Left renal cortex interstitium (tissue), 4 donors: ENCODE measurements at places on chromosomes 11 and 22.

DNA sequence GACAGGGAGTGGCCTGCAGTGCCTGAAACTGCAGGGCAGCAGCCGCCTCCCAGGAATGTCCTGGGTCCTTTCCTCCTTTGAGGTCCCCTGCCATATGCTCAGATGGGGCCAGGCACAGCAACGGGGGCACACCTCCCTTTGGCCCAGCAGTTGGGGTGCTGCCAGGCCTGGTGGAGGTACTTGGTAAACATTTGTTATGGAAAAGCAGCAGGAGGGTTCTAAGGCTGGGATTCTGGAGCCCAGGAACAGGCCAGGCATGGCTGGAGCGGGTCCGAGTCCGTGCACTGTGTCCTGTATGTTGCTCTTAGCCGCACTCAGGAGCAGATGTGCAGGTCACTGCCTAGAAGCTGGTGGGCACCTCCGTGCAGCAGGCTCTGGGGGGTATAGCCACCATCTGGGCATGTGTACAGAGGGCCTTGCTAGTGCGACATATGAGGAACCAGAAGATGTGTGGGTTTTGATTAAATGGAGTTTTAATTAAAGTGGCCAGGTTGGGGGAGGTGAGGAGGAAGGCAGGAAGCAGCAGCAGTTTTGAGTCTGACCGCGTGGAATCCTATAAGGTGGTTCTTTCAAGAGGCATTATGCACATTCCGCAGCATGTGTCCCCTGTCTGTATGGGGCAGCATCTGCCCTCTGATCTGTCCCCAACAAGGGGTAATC is 1.5 kb downstream of the ADORA2A start:
- no peak for DNase-seq

DNA sequence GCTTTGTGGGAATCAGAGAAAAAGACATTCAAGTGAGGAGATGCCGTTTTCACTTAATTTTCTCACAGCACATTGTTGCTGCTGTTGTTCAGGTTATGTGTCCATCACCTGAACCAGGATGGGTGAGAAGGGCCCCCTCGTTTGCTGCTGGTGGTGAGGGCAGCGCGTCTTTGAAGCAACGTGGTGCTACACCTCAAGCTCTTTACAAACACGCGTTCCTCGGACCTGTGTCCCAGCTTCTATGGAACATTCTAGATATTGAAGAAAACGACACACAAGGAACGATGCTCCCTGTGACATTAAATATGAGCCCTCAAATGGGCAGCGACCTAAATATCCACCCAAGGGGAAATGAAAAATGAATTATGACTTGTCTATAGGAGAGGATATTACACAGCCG is 418.6 kb downstream of the MN1 start:
- no peak for DNase-seq

- DNase-seq, result no peak
Observed at GRCh38 chr22:45550416-45550815, 47.7 kb downstream of the FBLN1 start.

- DNase-seq, result no peak
Observed at GRCh38 chr11:18720091-18720807, 5.7 kb downstream of the IGSF22 start.

DNA sequence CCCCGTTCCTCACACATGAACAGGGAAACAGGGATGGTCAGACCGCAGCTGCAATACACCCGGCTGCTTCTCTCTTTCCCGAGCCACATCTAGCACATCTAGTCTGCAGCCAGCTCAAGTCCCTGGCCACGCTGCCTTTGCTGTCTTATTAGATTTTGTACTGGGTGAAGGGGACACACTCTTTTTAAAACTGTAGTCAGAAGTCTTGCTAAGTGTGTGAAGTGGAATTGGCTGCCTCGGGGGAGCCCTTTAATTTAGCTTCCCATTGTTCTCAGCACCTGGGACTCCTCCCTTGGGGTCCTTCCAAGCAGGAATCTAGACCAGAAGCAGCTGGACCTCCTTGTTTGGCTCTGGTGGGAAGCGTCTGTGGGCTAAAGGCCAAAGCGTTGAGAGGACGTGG is 420.0 kb downstream of the CTTN start:
- DNase-seq, result no peak

GRCh38 chr11:117914991-117915618 is 14.1 kb downstream of the TMPRSS13 start:
- no peak for DNase-seq

DNA sequence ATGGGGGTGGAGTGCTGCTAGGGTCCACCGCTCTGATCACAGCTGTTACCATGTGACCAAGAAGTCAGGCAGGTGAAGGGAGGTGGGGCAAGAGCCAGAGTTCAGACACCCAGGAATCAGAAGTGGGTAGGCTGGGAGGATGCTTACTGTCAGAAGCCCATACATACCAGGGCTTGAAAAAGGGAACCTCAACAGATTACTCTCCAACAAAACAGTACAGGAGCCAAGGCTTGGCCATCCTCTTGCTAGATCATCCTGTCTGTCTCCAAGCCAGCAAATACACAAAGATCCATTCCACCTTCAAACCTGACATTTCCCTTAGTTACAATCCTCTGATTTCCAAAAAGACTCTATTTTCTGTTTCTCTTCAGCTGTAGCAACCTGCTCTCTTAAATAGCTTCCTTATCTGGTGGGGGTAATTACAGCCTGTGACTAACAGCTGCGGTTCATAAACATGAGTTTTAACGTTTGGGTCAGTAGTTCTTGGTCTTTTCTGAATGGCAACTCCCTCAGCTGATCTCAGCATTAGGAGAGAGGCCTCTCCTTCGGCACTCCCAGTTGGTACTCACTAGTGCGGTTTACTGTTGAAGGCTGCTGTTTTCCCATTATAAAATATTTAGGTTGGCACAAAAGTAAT is 31.1 kb upstream of the WT1 start:
- DNase-seq, result no peak

GRCh38 chr11:62145261-62145871 is 21.6 kb downstream of the INCENP start:
- no peak for DNase-seq

DNA sequence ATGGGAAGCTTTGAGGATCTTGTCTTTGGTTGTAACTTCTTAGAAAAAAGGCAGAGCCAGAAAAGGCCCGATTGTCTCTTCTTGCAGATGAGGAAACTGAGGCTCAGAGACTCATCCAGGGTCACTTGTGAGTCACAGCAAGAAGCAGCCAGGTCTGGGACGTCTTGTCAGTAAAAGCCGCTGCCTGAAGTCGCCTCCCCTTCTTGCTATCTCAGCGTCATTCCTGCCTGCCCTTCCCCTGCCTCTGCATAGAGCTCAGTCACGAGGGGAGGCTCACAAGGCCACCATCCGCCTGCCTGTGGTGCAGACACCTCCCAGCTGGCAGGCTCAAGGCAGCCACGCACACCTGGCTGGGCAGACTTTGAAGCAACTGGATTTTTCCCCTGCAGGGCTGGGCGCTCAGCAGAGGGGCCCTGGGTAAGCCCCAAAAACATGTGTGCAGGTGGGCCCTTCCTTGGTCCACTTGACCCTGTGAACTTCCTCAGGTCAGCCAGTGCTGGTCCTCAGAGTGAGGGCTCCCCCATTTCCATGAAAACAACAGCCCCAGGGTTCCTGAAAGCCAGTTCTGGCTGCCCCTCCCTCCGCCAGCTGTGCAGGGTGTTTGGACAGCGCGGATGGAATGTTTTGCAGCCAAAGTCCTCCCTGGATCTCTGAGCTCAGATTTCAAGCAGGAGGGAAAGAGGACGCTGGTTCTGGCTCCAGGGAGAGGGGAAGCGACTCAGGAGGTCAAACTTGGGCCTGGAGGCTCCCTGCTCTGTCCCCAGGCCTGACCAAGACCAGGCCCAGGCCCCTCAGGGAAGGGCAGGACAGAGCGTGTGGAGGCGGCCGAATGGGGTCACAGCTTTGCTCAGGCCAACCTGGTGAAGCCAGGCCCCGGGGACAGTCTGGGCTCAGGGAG is 6.0 kb upstream of the RAB3IL1 start:
- peak; percentile 54 for DNase-seq

- DNase-seq, result peak; percentile 23
Observed at GRCh38 chr11:6926208-6927029, at the start of gene ZNF215. Gene ZNF215 (plus strand): TSS chr11:6926426. CDS start chr11:6932273, 5,847 bp downstream.

- no peak for DNase-seq
Observed at GRCh38 chr11:109371444-109372176, 50.4 kb upstream of the C11orf87 start.

GRCh38 chr22:35443790-35444684 is 44.1 kb downstream of the MCM5 start:
- no peak for DNase-seq

- DNase-seq, result no peak
Observed at GRCh38 chr11:132803436-132803835, 728.9 kb downstream of the OPCML start.

GRCh38 chr22:48736593-48737460 is 1090.8 kb downstream of the BRD1 start:
- DNase-seq, result no peak

DNA sequence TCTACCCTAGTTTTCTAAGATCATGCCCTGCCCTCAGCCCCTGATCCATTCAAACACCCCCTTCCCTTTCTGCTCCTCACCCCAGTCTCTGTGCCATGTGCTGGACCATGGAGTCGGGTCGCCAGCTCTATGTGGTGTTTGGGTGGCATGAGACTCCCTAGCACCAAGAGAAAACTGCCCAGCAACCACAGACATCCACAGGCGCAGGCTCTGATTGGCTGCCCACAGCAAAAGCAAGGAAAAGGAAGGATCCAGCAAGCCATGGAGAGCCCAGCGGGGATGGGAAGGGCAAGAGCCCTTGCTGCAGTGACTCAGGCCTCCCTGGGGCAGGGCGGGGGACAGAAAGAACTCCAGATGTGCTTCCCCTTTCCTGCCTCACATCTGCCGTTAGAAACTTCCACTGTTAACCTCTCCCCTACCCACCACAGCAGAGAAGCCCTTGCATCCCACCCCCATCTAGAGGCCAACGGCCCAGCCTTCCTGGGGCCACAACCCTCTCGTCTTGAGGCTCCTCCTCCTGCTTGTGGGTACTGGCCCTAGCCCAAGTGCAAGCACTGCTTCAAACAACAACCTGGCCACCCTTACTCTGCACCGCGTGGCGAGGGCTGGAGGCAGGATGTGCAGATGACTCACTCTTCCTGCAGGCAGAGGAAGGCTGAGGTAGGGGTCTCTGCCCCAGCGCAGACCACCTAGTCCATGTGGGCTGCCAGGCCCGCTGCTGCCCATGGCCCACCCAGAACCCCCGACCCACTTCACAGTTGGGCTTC is 9.7 kb upstream of the AHNAK start:
- DNase-seq, result no peak

GRCh38 chr11:15758857-15759465 is 597.4 kb downstream of the SOX6 start:
- no peak for DNase-seq

DNA sequence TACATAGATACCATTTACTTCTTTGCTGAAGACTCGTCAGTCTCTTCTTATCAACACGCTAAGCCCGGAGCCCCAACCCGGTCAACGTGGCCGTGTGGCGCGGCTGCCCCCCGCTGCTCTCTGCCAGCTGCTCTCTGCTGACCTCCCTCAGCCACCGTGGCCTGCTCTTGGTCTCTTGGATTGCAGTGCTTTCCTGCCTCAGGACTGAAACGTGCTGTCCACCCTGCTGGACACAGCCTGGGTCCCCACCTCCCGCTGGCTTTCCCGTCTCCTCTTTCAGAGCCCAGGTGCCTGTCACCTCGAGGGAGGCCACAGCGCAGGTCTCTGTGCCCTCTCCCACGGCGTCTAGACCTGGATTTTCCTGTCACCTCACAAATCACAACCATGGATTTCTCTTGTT is 388.1 kb upstream of the B3GAT1 start:
- DNase-seq, result no peak

DNA sequence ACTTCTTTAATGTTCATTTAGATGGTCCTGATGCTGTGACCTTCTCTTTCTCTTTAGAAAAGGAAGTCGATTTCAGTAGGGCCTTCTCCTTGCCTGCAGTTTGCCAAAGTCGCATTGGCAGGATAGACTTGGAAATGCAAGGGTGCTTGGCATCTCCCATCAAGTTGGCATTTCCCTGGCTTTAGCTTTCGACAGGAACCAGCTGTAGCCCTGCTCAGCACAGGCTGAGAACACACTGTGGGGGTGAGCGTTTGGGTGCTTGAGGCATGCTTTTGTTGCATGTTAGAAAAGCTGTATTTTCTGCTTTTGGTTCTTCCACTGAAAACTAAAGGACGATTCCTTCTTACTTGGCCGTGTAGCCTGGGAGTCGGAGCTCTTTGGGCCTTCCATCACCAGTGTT is 37.7 kb downstream of the LDLRAD3 start:
- DNase-seq, result no peak

DNA sequence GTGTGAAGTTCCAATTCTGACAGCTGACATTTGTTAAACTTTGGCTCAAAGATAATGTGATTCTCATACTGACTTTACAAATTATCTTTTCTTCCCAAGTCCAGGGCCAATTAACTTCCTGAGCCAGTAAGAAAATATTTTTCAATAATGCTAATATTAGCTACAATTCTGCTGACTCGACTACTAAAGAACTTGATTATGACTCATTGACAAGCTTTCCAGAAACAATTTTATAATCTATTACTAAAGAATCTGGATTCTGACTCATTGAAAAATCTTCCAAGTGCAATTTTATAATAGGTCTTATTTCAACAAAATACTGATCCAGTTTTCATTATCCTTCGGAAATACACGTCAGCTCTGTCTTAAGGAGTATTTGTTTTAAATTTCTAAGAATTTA is 12.9 kb upstream of the XKR3 start:
- DNase-seq, result no peak

- DNase-seq, result no peak
Observed at GRCh38 chr22:44301039-44301438, 11.7 kb downstream of the SHISAL1 start.

GRCh38 chr22:24518771-24519485 is 23.8 kb downstream of the UPB1 start:
- no peak for DNase-seq

- no peak for DNase-seq
Observed at GRCh38 chr22:42399315-42400271, 32.6 kb downstream of the NFAM1 start.

- DNase-seq, result no peak
Observed at GRCh38 chr11:60866911-60867870, at the start of gene ZP1. Gene ZP1 (plus strand): TSS chr11:60867542. CDS start chr11:60867562, 20 bp downstream.
